T1000 (cell line): ENCODE measurements at places on chromosomes 3 and 15.

DNA sequence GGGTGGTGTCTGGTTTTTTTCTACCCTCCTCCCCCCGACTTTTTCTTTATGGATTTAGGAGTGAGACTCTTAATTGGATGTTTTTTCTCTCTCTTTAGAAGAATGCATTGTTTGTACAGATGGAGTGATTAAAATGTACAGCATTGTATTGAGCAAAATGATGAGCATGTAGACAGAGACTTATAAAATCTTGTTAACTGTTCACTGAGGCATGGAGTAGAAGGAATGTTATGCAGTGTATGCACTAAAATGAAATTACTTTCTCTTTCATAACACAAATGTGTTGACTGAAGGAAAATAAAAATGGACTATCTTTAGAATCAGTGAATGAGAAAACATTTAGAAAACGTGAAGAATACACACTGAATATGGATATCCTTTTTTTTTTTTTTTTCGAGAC is 39.8 kb downstream of the ZFAND6 start:
- no peak for DNase-seq

GRCh38 chr3:23961066-23961465 is 16.0 kb downstream of the NR1D2 start:
- no peak for DNase-seq

GRCh38 chr15:68576235-68576892 is 2.4 kb upstream of the CORO2B start:
- DNase-seq = no peak

GRCh38 chr3:138338244-138338643 is 8.6 kb upstream of the NME9 start:
- DNase-seq = no peak

DNA sequence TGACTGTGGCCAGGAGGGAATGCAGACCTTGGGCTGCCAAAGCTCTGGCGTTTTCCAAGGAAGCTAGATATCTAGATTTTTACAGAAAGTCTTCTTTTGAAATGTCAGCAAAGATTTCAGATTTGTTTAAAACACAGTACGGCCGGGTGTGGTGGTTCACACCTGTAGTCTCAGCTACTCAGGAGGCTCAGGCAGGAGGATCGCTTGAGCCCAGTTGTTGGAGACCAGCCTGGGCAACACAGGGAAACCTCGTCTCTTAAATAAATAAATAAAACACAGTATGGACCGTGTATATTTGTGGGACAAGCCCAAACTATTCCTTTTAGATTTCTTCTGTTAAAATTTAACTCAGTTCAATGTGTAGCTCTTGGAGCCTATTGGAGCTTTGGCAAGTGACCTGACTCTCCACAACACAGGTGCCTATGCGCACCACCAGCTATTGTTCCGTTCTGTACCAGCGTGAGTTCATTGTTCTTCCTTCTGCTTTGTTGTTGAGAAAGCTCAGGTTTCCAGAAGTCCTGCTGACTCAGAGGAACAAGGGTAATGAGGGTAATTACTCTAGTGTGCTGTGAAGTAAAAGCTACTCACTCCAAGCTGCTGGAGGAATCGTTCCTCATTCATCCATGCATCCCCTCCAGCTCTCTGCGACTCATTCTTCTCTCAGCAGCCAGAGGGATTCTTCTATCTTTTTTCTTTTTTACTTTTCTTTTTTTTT is 73.1 kb upstream of the SLC6A6 start:
- peak; percentile 22 for DNase-seq

GRCh38 chr3:167830007-167830406 is 94.5 kb downstream of the SERPINI1 start:
- DNase-seq = no peak

DNA sequence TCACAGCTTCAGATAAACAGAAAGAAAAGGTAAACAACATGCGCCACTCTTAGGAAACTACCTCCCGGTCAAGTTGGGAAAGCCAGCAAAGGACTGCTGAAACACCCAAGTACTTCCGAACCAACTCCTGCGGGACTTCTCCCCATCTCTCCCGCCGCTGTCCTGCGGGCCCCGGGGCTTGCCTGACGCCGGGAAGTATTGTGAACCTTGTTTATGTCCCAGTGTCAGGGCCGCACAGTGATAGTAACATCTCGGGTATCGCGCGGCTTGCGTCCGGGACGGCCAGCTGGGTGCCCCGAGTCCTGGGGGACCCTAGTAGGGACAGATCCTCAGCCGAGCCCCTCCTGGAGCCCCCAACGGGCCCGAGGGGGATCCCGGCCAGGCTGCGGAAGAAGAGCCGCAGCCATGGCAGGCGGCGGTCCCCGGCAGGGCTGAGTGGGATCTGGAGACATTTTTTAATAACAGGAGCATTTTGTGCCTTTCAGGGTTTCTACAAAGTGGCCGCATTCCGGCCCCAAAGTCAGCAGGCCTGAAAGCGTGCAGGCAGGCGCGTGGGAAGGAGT is 756 bp downstream of the CLPX start:
- peak; percentile 7 for DNase-seq

GRCh38 chr3:58776231-58776630 is 109.7 kb upstream of the FAM3D start:
- DNase-seq = no peak

DNA sequence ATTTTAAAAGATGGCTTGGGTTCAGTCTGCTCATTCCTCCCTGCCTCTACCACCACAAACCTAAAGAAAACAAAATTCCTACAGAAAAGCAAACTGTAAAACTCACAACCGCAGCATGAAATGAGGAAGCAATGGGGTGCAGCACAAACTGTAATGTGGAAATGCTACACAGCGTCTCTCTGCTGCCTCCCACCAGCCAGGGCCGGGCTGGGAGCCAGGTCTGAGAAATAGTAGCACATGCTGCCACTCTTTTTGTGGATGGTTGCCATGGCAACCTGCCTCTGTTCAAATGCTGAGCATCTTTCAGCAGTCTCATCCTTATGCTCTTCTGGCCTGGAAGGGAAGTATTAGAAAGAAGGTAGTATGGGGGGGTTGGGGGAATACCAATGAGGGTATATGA is 55.4 kb downstream of the EOMES start:
- no peak for DNase-seq

- no peak for DNase-seq
Measured at GRCh38 chr15:92053753-92054316, 200.3 kb downstream of the SLCO3A1 start.

DNA sequence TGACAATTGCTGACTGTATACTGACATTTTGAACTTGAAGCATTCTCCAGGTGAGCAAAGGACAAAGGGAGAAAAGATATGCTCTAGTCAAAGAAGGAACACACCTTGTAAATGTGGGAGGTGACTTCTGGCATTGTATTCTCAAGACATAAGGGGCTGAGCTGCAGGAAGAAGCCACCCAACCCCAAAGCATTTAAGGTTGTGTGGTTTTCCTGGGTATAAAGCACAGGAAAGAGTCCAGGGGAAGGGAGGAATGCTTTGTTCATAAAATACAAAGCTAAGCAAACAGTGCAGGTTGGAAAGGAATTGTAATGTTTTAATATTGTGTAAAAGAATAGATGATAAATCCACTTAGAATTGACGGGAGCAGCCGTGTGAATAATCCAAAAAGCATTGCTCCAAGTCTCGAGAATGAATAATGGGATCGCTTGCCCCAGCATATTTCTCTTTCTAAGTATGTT is 102.4 kb upstream of the LRIG1 start:
- DNase-seq = no peak

- DNase-seq = no peak
Measured at GRCh38 chr3:145089337-145089736, 1071.6 kb downstream of the PLOD2 start.

DNA sequence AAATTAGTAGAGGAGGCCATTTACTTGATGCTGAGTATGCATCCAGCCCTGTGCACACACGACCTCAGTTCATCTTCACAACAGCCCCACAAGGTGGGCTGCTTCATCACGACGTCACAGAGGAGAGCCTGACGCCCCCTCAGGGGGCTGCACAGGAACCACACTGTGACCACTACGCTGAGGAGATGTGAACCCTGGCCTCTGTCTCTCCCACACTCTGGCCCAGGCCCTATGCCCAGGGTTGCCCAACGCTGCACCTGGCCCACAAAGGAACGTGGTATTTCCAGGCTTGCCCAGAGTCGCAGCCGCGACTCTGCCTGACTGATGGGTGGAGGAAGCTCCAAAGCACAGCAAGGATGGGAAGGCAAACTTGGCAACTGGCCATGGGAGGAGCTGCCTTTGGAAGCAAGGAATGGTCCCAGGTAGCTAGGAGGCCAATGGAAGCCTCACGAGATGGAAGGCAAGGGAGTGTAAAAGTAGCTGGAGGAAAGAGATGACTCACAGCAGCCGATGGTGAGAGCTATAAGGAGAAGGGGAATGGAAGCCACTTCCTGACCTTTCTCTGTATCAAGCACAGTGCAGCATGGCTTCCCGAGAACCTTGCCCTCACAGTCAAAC is 226.0 kb downstream of the KLF13 start:
- no peak for DNase-seq

DNA sequence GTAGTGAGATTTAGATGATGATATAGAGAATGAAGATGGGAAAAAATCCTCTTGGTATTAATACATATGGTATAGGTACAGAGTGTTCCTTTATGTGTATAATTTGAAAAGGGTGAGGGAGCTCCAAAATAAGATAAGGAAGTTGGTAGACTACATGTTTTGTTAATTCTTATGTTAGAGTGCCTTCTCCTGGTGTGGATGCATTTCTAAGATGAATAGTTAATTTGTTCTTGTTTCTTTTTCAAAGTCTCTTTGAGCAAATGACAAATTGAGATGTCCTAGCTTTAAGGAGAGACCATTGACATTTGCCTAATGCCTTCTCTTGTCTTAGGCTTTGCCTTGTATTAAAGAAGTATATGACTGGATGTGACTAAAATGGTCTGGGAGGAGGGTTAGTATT is 34.1 kb downstream of the AKAP13 start:
- no peak for DNase-seq

DNA sequence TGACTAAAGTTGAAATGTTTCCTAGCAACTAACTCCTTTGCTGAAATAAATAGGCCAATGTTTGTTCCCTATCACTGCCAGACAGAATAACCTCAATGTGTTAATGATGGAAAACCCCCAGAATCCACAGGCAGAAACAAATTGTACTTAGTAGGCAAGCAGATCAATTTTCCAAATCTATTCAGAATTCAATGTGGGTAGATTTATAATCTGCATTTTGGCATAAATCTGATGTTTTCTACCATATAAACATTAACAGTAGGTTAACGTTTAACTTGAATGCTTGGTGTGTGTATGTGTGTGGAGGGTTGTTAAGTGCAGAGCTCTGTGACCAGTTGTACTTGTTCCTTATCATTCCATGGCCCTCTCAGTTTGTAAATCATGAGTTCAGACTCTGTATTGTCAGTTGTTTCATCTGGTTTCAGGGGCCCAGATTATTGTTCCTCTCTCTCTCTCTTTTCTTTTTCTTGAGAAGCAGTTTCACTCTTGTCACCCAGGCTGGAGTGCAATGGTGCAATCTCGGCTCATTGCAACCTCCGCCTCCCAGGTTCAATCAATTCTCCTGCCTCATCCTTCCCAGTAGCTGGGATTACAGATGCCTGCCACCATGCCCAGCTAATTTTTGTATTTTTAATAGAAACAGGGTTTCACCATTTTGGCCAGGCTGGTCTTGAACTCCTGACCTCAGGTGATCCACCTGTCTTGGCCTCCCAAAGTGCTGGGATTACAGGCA is 32.8 kb downstream of the PLSCR1 start:
- no peak for DNase-seq

DNA sequence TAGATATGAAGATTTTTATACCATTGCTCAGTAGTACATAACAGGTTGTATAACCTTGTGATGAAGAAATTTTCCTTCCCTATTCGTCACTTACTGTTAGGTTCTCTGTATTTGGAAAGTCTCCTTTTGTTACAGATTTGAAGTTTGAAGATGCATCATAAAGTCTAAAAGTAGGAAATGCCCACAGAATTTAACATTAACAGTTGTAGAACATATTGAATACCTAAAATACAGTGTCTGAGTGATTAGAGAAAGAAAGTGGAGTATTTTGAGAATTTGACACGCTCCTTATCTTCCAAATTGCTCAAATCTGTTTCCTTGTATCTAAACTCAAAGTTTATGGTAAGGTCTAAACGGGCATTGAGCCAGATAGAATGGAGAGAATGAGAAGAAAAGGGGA is 111.3 kb downstream of the MBNL1 start:
- DNase-seq = no peak

GRCh38 chr15:73433873-73434272 is 9.1 kb upstream of the REC114 start:
- no peak for DNase-seq

DNA sequence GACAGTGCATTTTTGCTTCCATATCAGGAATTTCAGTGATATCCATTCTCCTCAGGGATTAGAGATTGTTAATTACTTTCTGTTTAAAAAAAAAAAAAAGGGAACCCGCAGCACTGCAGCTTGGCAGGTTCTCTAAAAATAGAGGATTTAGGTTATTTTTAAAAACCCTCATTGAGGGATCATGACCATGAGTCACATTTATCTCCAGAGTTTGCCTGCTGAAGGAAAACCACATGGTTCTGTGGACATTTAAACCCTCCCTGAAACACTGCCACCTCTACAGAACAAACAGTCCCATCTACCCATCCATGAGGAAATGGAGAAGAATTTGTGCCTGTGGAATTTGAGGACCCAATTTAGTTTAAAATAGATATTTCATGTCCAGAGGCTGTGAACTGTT is 66.2 kb upstream of the UBE2E1 start:
- no peak for DNase-seq

DNA sequence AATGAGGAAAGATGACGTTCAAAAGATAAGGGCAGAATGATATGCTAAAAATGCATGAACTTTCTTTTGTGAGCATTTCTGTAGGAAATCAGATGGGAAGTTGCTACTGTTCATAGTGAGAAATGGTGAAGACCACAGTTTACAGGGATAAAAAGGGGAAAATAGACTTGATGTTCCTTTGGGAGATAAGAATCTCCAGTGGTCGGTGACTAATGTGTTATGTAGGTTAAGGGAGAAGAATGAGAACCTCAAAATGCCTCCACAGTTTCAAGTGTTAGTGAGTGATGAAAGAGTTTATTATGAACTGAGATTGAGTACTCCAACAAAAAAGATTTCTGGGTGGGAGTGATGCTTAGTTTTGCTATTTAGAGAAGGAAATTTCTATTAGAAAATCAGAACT is 247.2 kb downstream of the LSAMP start:
- DNase-seq = no peak

DNA sequence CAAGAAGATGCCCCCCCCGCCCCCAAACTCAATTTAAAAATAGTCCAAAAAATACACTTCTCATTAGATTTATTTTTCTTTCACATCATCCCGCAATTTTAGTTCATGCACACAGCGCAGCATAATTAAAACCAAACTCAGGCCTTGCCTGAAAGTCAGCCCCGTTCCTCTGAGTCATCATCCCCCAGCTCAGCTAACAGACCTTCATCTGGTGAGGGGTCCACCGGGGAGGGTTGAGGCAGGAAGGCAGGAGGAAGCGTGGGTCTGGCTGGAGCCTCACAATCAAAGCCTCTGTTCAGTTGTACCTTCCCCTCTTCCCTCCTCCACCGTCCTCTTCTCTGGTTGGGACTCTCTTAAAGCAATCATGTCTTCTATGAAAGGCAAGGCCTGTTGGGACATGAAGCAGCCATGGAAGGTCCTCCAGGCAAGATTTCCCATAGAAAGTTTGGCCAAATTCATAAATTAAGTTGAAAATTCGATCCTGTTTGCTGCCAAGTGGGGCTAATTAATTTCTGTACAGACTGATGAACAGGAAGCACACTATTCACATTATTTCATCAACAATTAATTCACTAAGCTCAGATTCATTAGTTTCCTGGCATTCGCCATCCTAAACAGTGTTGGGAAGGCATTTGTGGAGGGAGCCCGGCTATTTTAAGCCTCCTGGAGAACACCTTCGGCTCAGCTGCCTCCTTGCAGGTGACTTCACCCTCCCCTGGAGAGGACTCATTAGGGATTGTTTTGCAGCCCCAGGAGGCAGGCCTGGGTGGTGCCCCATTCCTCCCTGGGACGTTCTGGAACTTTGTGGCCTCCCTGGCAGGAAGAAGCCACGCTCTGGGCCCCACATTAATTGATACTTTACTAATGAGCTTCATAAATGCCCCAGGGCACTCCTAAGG is 72.3 kb upstream of the BNC1 start:
- DNase-seq = no peak
